ENCODE measurements at places on chromosomes 12 and 14.

DNA sequence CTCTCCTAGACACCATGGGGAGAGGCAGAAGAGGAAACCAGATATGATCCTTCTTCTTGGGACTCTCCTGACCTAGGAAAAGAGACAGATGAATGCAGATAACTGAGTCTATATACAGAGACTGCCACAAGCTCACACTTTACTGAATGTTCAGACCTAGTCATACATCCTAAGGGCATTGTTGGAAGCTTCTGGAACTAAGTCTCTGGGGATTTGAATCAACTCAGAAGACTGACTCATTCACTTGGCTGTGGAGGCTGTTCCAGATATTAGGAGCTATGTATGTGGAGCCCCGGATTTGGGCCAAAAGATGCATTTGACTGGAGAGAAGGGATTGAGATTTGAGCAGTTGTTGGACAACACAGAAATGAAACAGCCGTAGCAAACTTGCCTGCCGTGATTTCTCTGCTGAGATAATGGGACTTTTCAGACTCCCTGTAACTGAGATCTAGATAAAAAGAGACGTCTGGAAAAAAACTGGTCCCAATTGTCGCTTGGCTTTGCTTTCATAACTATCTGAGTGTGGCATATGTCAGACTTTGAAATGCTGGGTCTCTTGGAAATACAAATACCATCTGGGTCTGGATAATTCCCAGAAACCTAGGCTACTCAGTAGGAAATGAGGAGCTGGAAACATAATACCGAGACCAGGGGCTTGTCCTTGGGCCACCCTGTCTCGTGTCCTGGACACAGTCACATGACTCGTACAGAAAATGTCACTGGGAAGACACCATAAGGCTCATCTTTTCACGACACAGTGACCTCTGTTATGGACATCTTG lies 396.8 kb downstream of the NUAK1 start:
- no peak for DNase-seq

DNA sequence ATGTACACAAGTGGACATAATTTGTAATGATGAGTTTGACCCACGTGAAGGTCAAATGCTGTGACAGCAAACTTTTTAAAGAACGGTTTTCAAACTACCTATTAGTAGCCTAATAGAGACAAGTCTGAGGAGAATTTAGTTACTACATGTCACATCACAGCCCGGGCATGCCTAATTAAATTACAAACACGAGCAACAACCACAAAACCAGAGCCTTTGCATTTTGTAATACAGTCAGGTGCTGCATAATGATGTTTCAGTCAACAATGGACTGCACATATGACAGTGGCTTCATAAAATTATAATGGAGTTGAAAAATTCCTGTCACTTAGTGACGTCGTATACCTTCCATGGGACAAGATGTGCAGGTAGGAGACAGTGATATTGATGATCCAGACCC lies 274.5 kb downstream of the DACT1 start:
- DNase-seq = no peak

GRCh38 chr14:80404413-80404812 lies 193.1 kb upstream of the DIO2 start:
- DNase-seq = no peak

- no peak for DNase-seq
Measured at GRCh38 chr12:76030341-76031080, 1.1 kb downstream of the PHLDA1 start.

DNA sequence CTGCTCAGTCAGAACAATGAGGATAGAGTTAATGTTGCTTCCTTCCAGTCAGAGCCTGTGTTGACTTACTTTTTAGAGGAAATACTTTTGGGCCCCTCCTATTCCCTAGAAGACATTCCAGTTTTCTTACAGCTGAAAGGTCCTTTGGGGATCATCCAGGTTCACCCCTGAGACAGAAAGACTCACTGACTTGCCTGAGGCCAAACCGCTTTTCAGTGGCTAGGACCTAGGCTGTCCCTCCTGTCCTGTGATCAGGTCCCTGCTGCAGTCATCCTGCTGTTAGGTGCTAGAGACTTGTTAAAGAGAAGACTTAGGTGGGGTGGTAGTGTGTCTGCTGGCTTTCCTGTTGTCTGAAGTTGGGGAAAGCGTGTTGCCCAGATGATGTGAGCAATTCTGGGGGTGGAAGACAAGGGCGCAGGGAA lies 39.6 kb downstream of the SUSD6 start:
- no peak for DNase-seq

GRCh38 chr12:110790301-110790700 lies 47.6 kb upstream of the PPP1CC start:
- DNase-seq = no peak

DNA sequence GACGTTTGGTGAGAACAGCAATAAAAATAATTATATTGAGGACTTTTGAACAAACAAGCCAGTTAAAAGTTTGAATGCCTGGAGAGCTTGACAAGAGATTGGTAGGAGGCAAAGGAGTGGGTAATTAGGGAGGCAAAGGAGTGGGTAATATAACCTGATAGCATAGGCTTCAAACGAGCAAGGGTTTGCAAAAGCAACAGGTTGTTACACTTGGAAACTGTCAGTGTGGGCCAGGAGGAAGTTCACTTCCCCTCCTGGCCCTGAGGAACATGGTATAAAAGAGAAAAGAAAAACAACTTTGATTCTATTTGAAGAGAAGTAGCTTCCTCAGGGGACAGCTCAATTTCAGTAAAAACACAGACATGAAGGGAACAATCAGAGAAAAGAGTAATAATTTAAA lies 121.7 kb downstream of the CCER1 start:
- no peak for DNase-seq

DNA sequence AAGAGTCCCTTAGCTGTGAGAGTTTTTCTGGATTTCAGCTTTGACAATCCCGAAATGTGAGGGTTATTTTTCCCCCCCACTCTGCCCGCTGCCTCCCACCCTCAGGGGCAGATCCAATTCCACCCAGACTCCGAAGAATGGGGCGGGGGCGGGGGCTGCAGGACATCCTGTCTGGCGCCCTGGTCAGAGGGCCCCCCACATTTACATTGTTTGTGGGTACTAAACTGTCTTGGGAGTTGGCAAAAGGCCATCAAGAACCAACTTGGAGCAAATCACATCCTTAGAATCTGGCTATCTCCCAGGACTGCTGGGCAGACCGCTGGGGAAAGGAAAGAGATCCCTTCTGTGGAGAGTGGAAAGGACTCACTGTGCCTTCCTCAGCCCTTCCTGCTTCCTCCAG lies 2.4 kb downstream of the EMP1 start:
- DNase-seq = no peak

- no peak for DNase-seq
Measured at GRCh38 chr12:57242329-57242690, 8.7 kb downstream of the STAC3 start.

DNA sequence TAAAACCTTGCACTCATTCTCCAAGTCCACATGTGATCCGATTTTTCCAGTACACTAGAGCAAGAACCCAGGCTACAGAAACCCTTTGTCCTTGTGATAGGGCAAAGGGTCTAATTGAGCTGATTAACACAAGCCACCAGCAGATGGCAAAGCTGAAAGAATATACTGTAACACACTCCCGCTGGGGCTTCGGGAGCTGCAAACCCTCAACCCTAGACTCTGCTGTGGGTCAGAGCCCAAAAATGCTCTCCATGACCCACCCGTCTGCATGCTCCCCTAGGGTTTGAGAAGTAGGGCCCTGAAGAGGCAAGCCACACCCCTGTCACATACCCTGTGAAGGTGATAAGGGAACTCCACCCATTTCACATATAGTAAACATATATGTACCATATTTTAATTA lies 33.6 kb upstream of the PCNX1 start:
- DNase-seq = no peak

DNA sequence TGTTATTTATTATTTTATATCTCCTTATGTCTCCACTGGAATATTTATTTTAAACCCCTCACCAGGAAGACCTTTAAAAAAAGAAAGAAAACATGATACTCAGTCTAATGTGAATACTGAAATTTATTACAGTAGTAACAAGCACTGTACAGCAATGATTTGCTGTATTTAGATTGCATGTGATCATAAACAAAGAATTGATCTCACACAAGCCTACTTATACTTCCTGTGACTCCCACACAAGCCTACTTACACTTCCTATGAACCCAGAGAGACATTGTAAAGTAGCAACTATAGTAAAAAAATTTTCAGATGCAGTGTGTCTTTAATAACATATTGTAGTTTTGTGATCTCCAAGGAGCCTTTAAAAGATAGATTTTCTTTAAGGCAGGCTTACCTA lies 142.7 kb upstream of the SYT1 start:
- peak; percentile 25 for DNase-seq

DNA sequence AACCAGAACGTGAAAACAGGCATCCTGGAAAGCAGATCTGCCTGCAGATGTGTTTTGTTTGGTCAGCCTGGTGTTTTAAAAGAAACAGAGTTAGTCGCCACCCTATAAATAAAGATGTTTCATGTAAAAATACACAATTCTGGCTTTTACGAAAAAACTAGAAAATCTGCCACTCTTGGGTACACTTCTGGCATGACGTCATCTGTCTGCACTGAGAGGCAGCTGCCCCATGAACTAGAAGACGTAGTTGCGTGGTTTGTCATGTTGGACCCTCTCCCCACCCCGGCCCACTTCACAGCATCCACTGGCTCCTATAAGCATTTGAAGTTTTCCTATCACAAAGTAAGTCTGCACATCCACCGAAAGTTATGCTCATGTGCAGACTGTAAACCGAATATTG lies 392.5 kb downstream of the GLT1D1 start:
- DNase-seq = no peak

GRCh38 chr12:122130150-122130549 lies 43.9 kb downstream of the IL31 start:
- DNase-seq = no peak

GRCh38 chr14:81276073-81277069 lies 55.6 kb upstream of the GTF2A1 start:
- DNase-seq = no peak

DNA sequence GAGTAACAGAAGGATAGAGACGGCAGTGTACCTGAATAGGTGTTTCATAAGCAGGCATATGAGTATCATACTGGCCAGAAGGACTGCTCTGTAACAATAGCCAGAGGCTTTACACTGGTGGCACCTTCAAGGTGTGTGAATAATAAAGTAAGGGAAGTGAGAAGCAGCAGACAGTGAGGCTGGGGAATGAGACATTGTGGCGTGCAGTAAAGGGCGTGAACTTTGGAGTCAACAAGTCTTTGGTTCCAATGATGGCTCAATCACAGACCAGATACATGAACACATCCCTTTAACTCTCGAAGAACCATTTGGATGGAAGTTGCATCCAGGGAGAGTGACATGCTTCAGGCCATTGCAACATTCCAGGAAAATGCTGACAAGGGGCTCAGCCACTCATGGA lies 32.0 kb upstream of the CCND2 start:
- DNase-seq = no peak

GRCh38 chr12:110743571-110744093 lies 941 bp upstream of the PPP1CC start:
- no peak for DNase-seq

DNA sequence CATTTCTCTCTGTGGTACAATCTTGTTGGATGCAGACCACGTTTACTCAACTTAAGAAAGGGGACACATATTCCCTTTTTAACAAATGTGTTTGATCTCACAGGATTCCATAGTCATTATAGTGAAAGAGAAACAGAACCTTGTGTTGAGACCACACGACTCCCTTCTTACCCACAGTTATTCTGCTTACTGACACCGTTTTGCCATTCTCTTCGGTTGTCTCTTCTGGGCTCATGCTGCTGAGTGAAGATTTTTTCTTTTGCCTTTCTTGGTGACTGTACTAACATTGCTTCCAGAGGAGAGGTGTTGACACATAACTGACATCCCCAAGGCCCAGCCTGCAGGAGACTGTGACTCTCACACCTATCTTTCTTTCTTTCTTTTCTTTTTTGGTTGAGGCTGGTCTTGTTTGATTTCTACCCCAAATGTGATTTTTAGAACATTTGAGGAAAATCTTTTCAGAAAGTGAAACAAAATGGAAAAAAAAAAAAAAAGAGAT lies 61.2 kb upstream of the OTOGL start:
- no peak for DNase-seq

DNA sequence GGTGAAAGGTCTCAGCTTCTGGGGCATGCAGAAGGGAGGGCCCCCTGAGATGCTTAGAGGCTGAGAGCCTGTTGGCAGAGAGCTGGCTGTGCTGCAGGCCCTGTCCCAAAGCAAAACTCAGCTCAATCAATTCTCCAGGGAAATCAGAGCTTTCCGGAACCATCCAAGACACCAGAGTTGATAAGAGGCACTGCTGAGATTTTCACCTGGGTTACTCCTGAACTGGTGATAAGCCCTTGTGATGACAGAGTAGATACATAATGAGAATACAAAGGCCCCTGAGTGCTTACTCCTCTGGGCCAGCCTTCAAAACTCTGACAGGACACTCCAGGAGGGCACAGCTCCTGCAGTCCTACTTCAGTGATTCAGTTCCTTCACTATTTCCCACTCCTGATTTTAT lies 63.9 kb downstream of the ARL6IP4 start:
- DNase-seq = no peak

DNA sequence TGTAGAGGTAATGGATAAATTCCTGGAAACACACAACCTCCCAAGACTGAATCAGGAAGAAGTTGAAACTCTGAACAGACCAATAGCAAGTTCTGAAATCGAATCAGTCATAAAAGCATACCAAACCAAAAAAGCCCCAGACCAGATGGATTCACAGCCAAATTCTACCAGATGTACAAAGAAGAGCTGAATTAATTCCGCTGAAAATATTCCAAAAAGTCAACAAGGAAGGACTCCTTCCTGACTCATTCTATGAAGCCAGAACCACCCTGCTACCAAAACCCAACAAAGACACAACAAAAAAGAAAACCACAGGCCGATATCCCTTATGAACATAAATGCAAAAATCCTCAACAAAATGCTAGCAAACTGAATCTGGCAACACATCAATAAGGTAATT lies 81.5 kb downstream of the SLC38A4 start:
- no peak for DNase-seq

DNA sequence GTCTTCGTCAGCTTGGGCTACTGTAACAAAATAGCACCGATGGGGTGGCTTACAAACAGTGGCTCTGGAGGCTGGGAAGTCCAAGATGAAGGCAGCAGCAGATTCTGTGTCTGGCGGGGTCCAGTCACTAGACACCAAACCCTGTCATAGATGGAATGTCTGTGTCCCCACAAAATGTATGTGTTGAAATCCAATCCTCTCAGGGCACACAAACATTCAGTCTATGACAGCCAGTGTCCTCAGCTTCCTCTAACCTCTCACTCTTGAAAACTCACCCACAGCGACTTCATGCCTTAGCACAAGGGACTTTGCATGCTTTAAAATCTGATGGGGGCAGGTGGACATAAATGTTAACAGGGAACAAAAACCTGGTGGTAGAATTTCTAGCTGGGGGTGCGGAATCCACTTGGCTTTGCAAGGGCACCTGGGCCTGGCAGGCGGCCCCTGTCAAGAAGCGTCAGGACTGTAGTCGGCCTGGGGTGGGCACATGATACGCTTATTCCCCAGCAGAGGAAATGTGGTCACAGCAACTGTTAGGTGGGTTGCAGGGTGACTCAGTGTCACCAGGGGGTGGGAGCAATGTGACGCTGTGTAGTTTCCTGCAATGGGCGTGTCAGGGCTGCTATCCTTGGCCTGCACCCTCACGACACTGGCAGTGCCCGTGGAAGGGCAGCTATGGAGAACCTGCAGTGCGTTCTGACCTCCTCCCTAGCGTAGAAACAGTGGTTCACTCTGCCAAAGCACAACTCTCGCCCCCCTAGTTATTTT lies 17.7 kb downstream of the RIN3 start:
- DNase-seq = no peak
